Stimulated activated CD4-positive, alpha-beta T cell treated with anti-CD3 and anti-CD28 coated beads, Interleukin-2, amount 100 ng/mL, for 48 hours (primary cell): ENCODE measurements at places on chromosomes 4 and X.
A peak's percentile ranks its signal among the peaks of the same experiment; 100 is the strongest.

GRCh38 chr4:82044141-82044993, 329.4 kb downstream of the HNRNPD start:
- peak; percentile 7 for DNase-seq

DNA sequence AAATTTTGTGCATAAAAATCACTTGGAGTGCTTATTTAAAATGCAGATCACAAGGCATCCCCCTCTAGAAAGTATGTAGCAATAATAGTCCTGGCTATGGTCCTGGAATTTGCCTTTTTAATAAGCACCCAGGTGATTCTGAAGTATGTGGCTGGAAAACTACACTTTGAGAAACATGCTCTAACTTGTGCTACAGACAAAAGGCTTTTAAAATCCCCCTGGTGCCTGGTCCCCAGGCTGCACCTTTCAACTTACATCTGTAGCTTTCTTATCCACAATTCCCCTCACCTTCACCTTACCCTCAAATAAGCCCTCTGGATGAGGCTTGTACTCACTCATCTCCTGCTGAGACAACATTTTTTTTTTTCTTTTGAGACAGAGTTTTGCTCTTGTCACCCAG, 21.1 kb downstream of the ART3 start:
- DNase-seq = no peak

GRCh38 chr4:82998898-82999297, 11.7 kb downstream of the LIN54 start:
- no peak for DNase-seq

- no peak for DNase-seq
Observed at GRCh38 chrX:9682456-9682855, 83.2 kb downstream of the GPR143 start.

GRCh38 chr4:7964890-7965662, 25.4 kb upstream of the AFAP1 start:
- DNase-seq = no peak

DNA sequence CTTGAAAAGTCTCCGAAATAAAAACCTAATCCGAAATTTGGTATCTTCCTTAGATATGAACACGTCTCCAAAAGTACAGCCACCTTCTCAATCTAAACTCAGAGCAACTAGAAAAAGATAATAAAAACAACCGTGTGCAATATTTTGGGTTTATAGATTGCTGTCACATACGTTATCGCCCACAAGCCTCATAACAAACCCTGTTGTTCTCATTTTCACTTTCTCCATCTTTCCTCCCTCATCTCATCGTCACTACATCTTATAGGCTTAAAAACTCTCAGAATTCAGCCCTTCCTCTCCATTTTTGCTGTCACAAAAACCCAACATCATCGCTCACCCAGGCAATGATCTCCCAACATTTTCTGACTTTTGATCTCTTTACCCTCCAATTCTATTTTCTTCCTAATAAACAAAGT, 448 bp upstream of the SCFD2 start:
- no peak for DNase-seq

DNA sequence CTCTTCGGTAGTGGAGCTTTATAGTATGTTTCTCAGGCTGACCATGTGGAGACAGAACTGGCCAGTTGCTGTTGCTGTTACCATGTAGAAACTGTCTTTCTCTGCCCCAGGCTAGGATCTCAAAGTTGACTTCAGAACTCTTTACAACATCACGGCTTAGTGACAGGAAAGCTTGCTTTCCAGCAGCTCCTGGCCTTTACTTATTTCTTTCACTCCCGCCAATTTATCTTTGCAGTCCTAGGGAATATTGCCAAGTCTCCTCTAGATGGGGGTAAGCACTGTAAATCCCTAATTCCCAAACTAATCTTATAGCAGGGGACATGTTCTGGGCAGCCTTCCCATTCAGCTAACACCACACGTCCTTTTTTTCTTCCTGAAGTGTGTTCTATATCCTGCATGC, 631.6 kb downstream of the SPRY1 start:
- no peak for DNase-seq
